T-helper 22 cell (primary cell): ENCODE measurements at places on chromosomes 5 and 9.

- DNase-seq, result no peak
These were observed 475.9 kb downstream of the GABRG2 start for GRCh38 chr5:162543437-162543836.

DNA sequence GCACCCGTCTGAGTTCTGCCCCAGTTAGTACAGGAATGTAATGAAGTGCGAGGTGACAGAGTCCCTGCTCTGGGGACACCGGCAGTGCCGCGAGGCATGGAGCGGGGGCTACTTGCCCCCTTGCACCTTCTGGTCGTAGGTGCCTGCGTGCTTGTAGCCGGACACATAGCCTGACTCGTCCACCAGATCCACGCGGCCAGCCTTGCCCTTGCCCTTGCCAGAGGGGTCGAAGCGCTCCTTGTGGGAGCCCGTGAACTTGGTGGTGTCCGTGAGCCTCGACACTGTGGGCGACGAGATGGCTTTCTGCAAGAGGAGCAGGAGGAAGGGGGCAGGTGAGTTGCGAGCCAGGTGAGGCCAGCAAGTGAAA lies 28.2 kb downstream of the TPPP start:
- no peak for DNase-seq

DNA sequence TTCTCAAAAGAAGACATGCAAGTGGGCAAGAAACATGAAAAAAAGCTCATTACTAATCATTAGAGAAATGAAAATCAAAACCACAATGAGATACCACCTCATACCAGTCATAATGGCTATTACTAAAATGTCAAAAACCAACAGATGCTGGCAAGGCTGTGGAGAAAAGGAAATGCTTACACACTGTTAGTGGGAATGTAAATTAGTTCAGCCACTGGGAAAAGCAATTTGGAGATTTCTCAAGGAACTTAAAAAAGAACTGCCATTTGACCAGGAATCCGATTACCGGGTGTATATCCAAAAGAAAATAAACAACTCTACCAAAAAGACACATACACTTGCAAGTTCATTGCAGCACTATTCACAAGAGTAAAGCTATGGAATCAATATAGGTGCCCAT lies 595.4 kb upstream of the RIOK2 start:
- DNase-seq, result no peak

- no peak for DNase-seq
These were observed 18.4 kb downstream of the TRIM32 start for GRCh38 chr9:116705531-116705930.

DNA sequence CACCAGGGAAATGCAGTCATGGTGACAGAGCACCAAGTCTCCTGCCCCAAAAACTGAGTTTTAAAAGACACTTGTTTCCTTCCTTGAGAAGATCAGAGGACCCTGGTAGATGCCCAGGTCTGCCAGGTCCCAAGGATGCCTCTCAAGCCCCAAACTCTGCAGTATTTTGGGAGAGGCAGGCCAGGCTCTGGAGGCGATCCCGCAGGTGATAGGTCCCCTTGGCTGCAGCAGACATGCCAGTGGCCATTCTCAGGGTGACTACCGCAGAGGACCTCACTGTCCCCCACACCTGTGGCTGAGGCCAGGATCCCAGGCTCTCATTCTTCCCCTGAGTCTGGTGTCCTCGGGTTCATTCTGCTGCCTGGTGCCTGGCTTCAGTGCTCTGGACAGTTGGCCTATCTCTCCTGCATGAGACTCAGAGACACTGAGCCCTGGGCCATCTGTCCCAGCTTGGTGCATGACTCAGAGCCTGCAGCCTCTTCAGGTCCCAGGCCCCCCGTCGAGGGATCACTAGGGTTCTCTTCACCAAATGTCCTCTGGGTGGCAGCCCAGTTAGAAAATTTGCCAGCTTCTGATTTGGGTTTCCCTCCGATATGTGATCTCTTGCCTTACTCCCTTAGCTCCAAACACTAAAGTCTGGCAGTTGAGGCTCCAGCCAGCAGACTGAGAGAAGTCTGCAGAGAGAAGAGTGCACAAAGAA lies 59.7 kb upstream of the GARNL3 start:
- DNase-seq, result no peak

GRCh38 chr5:109155625-109156024 lies 254.1 kb downstream of the PJA2 start:
- no peak for DNase-seq

DNA sequence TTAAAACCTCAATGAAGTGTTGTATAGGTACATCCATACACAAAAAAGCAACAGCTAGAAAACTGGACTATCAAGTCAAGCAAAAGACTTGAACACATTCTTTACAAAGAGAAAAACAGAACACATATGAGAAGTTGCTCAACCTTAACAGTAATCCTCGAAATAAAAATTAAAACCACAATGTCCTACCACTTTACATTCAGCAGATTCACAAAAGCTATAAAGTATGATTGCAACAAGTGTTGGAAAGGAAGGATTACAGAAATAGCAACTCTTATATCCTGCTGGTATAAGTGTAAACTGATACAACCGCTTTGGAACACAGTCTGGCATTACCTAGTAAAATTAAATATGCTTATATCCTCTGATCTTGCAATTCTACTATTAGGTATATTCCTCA lies 28.5 kb upstream of the GOLGA1 start:
- DNase-seq, result no peak

DNA sequence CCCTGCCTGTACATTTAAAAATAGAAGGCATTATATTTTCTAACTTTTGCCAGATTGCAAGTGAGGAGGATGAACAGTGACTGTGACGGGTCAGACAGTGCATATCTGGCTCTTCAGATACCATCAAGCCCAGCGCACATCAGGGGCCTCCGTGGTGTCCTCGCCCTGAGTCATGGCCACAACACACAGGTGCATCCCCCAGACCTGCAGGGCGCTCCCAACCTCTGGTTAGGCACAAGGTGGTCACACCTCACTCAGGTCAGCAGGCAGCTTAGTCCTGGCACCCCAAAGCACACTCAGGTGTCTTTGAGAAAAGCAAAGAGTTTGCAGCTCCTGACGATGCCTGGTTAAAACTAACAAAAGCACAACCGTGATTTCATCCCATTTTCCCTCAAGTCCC lies 28.6 kb downstream of the IRX2 start:
- DNase-seq, result no peak

DNA sequence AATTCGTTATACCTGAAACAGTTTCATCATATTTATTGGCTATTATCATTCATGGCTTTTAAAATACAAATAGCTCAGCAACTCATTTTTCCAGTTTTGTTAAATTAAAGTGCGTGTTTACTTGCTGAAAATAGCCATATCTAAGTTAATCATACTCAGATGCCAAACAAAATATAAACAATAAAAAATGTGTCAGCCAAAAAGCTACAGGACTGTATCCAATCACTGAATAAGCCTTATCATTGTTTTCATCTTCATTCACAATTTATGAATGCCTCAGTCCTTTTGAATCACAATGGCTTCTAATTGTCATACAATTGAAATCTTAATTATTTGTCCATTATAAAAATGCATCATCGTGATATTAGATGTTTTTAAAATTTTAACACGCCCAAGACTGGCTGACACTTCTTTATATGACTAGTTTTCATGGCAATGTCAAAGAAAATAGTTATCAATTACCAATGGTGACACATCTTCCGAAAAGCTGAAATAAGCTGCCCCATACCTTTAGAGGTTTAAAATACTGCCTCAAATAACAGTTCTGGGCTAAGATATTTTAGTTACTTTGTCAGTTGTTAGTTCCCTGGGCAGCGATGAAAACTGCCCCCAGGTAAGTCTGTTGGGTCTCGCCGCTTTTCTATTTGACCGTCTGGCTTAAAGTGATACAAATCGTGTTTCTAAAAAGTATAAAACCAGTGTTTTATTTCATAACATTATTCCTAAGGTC lies 1.8 kb downstream of the NFIB start:
- no peak for DNase-seq

- no peak for DNase-seq
These were observed 158.1 kb downstream of the C9orf152 start for GRCh38 chr9:110049699-110050450.

DNA sequence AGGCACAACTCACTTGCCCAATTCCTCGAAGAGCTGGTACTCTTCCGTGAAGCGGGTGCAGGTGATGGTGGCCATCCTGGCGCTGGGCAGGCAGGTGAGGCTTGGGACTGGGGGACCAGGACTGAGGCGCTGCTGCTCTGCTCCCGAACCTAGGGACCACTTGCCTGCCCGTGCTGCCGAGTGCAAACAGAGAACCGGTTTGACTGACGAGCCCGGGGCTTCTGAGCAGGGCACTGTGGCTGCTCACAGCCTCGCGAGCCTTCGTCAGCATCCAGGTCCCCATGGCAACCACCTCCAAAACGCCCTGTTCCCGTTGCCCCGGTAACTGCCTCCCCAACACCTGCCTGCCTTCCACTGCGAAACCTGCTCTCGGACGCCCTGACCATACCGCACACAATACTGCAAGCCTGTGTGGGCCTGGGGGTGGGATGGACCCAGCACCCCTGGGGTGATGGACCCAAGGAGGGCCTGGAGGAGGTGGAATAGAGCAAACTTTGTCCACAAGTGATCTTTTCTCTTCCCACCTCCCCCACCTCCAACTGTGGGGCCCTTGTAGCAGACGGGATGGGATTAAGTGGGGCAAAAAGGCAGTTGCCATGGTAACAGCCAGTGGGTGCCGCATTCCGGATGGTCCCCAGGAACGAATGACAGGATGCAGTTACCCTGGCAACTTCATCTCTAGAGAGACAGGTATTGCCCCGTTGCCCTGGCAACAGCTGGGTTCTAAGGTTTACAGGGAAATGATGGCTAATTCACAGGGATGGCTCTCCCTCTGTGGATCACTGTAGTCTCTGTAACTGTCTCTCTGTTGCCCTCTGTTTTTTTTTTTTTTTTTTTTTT lies at the start of gene CAMK2A:
CAMK2A (minus strand) TSS at position 223 of the 840 bp plus-strand sequence; CDS start at position 75, 148 bp downstream.
- no peak for DNase-seq

- no peak for DNase-seq
These were observed 105.6 kb upstream of the TXNDC8 start for GRCh38 chr9:110443146-110443865.

- DNase-seq, result no peak
These were observed 67.4 kb downstream of the ZNF608 start for GRCh38 chr5:124678922-124679519.

DNA sequence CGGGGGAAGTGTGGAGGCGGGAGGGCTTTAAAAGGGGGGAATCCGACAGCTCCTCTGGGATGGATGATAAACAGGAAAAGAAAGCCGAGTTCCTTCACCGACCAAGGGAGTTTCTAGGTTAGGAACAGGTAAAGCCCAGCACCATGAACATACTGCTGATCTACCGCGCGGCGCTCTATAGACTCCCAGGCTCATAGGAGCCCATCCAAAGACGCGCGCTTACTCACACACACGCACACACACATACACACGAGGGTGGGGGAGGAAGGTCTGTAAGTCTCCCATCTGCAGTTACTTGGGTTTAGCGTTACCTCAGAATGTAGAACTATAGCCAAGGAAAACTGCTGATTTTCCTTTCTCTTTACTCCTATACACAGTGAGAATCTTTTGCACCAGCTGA lies 2.6 kb upstream of the GABRB2 start:
- no peak for DNase-seq

- DNase-seq, result no peak
These were observed 15.2 kb upstream of the OSMR start for GRCh38 chr5:38830521-38831051.

DNA sequence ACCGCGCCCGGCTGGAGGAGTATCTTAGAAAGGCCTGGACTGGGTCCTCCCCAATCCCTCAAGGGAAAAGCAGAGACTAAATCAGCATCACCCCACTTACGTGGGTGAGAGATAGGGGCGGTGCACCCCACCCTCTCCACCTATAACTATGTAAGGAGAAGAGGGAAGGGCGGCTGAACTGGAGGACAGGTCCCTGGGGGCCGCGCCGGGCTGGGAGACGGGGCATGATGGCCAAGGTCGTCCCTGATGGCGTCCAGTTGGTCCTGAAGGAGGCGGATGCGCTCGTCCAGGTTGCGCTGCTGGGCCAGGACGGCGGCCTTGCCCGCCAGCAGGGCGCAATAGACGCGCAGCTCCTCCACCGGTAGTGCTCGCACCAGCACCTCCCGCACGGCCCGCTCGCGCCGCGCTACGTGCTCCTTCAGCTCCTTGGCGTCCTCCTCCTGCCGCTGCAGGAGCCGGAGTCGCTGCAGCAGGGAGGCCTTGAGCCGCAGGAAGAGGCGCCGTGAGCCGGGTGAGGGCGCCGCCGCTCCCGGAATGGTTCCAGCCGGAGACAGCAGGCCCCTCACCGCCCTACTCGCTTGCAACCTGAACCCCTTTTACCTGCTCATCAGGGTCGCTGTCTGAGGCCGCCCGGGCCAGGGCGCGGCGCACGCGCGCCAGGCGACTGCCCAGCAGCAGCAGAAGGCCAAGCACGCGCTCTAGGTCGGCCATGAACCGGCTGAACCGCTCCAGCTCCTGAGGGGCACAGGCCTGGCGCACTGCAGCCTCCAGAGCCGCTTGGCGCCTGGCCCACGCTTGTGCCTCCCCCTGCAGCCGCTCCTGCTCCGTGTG lies 7.6 kb downstream of the SHROOM1 start:
- no peak for DNase-seq

DNA sequence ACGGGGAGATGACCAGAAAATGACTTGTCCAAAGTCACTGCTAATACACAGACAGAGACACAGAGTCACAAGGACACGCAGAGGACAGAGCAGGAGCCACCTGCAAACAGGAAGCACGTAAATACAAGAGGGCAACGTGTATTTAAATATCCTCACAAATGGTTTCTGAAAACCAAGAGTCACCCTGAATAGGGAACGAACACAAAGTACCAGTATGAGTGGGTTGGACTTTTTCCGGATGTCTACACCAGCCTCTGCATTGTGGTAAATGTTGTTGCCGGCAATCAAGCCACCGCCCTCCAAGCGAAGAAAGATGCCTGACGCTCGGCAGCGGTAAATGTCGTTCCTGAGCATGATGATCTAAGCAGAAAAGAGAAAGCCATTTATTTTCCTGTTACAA lies 44.5 kb downstream of the FBXO10 start:
- peak; percentile 33 for DNase-seq

DNA sequence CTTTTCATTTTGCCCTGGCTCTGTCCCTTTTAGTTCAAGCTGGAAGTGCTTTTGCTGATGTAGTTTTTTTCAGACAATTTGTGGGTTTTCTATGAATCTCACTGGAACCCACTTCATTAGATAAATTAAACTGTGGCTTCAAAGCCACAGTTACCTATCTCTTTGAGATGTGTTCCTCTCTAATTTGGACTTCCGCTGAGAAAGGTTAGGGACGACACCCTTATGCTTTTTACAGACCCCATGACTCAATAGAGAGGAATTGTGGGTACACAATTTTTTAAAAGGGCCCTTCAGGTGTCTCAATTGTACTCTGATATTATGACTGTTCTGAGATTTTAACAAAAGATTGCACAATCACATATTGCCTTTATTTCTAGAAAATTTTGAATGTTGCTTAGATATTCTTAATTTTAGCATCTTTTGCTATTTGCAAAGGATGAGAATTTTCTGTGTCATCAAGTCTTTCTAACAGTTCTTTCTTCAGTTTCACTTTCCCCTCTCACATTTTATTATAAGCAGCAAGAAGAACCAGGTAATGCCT lies 110.6 kb downstream of the GADD45G start:
- DNase-seq, result no peak

- DNase-seq, result no peak
These were observed 20.3 kb downstream of the RAI14 start for GRCh38 chr5:34676416-34676815.
